ENCODE measurements at places on chromosomes 12 and 14.

- DNase-seq: no peak
Measured at GRCh38 chr12:94271351-94271750, 123.0 kb downstream of the PLXNC1 start.

GRCh38 chr12:3999904-4000303 is 126.7 kb upstream of the PARP11 start:
- no peak for DNase-seq

DNA sequence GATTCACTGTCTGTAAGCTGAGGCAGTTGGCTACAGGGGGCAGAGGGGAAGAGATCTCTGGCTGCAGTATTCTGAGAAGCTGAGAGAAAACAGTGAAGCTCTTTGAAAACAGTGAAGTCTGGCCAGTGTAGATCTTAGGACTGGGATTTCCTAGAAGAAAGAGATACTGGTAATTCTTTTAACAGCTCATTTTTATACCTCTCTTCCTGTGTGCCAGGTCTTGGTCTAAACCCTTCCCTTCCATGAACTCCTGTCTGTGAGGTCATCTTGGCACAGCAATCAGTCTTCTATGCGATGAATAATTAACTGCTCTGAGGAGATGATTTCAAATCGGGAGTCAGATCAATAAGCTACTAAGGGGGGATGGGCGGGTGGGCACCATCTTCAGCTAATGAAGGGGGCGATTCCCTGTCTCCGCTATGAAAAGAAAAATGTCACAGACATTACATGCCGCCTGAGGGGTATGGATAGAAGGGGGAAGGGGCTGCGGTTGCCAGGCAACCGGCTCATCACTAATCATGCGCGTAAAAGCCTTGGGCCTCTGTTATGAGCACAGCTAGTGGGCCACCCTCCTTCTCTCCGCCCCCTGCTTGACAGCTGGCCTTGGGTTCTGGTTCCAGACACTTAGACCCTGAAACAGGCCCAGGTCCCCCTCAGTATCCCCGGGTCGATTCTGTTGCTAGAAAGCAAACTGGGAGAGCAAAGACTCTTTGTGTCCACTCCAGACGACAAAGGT is 75.3 kb upstream of the CEP83 start:
- DNase-seq: no peak

- no peak for DNase-seq
Measured at GRCh38 chr12:131258398-131258797, 304.7 kb downstream of the ADGRD1 start.

GRCh38 chr12:575948-576614 is 87.2 kb downstream of the NINJ2 start:
- DNase-seq: peak; percentile 32

GRCh38 chr12:53759261-53759660 is 7.5 kb upstream of the CISTR start:
- no peak for DNase-seq

DNA sequence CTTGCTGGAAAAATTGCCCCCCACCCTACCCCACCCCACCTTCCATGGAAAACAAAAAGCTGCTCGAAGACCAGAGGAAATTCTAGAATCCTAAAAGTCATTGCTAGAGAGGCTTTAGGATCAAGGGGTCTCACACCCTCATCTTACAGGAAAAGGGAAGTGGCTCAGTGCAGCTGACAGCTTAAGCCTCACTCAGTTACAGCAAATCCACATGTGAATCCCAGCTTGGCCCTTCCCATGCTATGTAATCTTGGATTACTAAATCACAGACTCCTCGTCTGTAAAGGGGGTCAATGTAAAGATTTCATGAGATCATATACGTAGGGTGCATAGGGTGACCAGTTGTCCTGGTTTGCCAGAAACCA is 25.9 kb downstream of the CMKLR1 start:
- no peak for DNase-seq

DNA sequence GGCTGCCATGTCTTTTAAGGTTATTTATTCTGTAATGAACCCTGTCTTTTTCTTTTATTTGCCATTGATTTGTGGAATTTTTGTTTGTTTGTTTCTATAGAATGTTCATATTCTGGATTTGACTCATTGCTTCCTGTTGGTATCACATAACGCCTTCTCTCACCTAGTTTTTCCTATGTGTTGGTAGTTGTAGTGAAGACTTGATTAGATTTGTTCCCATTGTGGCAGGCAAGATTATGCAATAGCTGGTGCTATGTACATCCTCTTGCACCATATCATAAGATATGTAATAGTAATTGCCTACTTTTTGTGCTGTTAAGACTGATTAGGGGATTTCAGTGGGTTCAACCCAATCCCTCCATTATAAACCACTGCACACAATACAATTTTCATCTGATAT is 3.9 kb upstream of the KRT6B start:
- DNase-seq: no peak

DNA sequence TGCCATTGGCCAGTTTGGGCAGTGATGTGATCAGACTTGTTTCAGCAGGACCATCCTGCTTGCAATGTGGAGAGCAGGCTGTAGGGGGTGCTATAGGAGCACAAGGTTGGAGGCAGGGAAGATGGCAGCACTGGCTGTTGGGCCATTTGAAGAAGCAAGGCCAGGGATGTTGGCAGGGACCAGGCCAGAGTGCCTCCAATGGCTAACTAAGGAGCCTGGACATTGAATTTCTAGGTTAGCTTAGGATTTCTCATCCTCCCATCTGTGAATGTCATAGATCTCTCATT is 23.5 kb downstream of the FGF23 start:
- DNase-seq: no peak

- no peak for DNase-seq
Measured at GRCh38 chr14:92173668-92174067, 51.9 kb downstream of the CPSF2 start.

DNA sequence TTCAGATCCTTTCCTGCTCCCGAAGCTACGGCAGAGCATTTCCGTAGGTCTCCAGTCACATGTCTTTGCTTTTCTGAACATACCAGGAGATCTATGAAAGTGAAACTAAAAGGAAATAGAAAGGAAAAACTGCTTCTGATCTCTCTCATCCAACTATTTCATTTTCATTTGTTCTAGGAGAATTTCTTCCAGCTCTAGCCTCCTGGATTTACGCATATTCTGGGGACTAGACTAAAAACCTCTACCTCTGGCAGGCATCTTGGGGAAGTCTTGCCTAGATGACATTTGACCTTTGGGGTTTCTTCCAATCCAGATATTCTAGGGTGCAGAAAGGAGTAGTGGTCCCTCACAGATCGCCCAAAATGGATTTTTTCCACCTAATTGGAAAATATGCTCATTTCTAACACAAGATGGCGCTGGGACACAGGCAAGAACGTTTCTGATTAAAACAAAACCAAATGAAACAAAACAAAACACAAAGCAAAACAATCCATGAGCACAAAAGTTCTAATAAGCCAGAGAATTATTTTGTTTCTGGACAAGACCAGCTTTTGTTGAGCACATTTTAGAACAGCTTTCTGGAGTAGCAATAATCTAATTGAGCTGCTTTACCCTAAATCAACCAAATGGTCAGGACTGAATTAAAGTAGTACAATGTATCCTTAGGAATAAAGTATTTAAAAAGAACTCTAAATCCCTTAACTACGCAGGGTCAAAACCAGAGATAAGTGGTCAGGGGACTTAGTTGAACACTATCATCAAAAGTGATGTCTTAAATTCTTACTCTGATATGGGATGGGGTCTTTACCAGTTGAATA is 12.3 kb upstream of the PARP11 start:
- no peak for DNase-seq

DNA sequence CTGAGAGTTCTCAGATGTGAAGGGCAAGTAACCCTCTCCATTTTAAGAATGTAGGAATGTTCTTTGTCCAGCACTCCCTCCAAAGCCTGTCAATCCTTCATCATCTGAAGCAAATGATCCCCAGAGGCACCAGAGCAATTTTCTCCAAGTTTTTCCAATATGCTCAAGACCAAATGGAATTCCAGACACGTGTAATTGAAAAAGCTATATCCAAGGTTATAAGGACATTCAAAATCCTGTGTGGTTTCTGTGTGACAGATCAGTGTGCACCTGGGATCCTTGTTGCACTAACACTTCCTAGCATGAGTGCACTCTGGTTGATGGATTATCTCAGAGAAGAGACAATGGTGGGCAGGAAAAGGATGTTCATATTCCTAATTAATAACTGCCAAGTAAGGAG is 65.6 kb upstream of the OVCH1 start:
- no peak for DNase-seq

DNA sequence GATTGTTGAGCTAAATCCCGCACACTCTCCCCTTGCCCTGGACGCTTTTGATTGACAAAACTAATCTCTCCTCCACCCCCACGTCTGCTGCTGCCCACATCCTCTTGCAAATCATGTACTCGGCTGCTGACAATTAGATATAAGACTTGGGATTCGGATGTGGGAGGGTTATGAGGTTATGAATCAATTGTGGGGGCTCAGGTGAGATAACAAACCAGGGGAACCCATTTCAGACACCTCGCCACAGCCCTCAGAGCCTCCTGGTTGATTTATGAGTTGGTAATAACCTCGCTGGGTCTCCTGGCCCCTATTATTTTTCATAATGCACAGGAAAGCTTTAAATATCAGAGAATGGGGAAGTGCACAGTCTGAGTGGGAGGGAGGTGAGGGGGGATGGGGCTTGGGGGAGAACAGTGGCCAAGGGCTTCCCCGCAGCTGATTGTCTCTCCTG is 449.9 kb downstream of the DPF3 start:
- DNase-seq: no peak

GRCh38 chr12:88893801-88894200 is 313.5 kb upstream of the KITLG start:
- DNase-seq: no peak

DNA sequence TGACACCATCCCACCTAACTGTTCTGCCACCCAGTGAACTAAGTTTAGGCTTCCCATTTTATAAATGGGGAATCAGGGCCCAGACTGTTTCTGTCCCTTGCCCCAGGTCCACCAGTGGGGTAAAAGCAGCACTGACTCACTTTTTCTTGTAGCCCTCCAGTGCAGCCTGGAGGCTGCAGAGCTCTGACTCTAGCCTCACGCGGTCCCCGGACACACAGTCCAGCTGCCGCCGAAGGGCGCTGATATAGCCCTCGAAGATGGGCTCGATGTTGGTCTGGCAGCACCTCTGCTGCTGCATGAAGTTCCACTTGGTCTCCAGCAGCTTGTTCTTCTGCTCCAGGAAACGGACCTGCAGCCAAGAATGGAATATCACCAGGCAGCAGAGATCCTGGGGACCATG is 2.6 kb downstream of the KRT82 start:
- no peak for DNase-seq

DNA sequence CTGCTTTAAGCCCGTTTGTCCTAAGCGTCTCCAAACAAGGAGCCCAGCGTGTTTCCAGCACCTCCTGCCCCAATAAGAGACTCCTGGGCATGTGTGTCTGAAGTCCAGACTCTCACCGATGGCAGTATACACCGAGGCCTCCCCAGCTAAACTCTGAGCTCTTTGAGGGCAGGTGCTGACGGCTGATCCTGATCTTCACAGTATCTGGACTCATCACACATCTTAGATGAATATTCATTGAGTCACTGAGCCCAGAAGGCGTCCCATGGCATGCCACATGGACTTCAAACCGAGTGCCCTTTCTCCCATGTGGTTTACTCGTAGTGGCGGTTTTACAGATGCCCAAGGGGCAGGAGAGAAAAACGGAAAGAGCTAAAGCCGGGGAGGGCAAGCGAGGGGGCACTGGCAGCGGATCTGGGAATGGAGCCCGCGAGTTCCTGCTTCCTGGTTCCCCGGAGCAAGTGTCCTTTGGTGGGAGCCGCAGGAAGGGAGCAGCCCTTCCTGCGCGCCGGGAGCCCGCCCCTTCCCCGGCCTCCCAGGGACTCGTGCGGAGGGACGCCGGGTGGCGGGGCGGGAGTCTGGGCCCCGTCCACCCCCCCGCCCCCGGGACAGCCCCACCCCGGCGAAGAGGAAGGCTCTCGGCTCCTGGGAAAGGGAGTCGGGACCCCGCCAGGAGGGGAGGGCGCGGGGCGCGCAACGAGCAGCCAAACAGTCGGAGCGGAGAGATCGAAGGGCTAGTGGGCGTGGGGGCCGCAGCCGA is 585 bp upstream of the TEAD4 start:
- peak; percentile 32 for DNase-seq

DNA sequence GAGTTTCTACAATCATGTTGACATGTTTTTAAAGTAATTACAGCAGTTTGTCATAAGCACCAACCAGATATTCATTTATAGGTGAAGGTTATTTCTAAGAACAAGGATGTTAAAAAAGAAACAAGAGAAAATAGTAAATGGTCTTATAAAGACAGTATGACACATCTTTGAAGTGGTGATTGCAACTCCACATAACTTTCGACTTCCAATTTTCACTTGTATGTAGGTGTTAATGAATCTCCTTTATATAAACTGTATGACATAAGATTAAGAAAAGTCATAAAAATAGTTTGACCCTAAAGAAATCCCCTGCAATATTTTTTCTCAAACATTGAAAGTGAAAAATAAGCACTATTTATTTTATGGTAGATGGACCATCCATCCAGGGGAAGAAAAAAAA is 144.8 kb upstream of the PTPRQ start:
- DNase-seq: no peak

GRCh38 chr12:57236925-57237595 is 7.5 kb downstream of the SHMT2 start:
- DNase-seq: no peak

- no peak for DNase-seq
Measured at GRCh38 chr12:117350140-117350539, 11.3 kb downstream of the NOS1 start.

DNA sequence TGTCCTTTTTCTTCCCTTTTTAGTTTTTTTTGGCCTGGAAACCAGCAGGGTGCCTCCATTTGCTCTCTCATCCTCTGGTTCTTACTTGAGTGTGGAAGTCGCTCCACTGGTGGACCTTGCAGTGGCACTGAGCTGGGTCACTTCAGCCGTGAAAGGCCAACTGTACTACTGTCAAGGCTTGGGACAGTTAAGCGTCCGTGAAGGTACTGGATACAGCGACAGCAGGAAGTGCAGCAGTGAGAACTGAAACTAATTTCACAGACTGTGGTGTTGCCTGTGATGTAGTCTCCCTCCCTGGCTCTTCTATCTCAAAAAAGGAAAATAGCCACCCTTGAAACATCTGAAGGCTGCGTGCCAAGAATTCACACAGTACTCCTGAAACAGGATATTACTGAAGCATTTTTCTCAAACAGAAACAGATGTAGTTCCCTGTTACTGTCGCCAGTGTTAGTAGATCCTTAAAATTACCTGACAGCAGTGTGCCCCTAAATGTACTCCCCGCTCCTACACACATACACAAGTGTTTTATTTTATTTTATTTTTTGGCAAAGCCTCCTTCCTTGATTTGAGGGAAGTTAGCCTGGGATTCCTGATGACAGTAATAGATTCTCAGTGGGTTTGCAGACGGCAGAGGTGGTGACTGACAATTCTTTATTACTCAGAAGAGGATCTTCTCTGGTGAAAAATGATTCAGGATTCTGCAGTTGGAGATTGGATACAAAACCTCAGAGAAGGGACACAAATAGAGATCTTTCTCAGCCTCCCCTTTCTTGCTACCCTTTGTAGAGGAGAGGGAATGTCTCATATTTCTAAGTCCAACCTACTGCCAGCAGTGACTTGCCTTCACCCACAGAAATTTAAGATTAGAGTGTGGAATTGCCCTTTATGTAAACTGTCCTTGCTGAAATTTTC is 4.4 kb downstream of the SUSD6 start:
- DNase-seq: peak; percentile 46
